Activated CD4-positive, alpha-beta T cell treated with anti-CD3 and anti-CD28 coated beads, Interleukin-2, Interleukin-6, amounts not matched to agents 100 ng/mL and 50 ng/mL, durations not matched to agents 16 hours and 8 hours (primary cell): ENCODE measurements at places on chromosomes 16 and 17.

DNA sequence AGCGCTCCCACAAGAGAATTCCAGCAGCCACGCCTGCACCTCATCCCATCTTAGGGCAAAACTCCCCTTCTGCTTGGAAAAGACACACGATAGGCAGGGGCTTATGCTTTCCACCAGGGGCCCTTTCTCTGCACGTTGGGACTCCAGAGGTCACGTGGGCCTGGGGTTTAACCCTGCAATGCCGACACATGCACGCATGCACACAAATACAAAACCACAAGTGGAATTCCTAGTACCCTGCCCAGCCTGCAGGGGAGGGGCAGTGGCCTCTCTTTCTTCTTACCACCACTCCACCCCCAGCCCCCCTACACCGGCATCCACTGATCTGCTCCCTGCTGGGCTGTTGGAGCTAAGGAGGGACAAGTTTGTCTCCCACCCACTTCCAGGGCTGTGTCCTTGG lies 16.8 kb upstream of the CCDC182 start:
- no peak for DNase-seq

- DNase-seq, result no peak
These were observed 190.6 kb upstream of the FOXF1 start for GRCh38 chr16:86319585-86320236.

GRCh38 chr17:64393000-64393402 lies 2.3 kb upstream of the PECAM1 start:
- no peak for DNase-seq

DNA sequence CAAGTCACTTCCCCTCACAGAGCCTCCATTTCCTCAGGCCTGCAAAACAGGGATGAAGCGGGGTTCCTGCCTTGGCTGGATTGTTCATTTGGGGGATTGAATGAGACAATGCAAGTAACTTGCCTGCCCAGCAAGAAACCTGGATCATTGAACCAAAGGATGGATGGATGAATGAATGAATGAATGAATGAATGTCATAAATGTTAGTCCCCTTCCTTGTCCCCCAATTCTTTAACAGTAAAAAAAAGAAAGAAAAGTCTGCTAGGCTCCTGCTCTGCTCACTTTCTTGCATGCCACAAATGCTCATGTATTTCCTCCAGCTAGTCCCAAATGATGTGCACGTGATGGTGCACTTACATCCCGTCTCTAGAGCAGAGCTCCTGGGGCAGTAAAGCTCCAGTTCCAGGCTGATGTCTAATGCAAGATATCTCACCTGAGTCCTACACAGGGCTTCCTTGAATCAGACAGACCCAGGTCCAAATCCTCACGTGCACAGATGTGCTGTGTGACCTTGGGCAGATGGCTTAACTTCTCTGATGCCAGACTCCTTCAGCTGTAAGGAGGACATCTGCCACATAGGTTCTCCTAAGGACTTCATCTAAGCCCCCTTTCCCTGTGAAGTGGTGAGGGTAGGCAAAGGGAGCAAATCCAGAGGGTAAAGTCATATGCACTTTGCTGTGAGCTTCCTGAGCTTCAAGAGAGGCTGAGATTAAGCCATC lies 45.5 kb downstream of the C16orf82 start:
- no peak for DNase-seq

GRCh38 chr17:16074423-16074822 lies 74.8 kb downstream of the TTC19 start:
- DNase-seq, result no peak
